ENCODE measurements at places on chromosomes 1 and 21.
A peak's percentile ranks its signal among the peaks of the same experiment; 100 is the strongest.

- no peak for DNase-seq
These were observed 12.5 kb downstream of the POLR3GL start for GRCh38 chr1:145977016-145977415.

DNA sequence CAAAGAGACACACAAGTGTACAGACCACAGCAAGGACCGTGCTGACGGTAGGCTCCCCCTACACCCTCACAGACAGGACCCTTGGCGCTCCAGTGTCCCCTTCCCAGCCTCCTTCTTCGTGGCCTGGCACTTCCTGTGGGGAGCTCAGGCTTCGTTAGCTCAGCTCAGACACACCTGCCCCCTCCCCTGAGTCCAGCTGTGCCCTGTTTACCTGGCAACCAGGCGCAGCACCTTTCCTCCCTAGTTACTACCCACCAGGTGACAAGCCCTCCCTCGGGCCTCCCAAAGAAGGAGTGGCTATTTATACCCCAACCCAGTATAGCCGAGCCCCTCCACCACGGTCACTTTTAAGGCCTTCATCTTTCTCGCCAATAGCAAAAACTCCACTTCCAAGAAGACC lies 4.7 kb downstream of the CELF3 start:
- no peak for DNase-seq

DNA sequence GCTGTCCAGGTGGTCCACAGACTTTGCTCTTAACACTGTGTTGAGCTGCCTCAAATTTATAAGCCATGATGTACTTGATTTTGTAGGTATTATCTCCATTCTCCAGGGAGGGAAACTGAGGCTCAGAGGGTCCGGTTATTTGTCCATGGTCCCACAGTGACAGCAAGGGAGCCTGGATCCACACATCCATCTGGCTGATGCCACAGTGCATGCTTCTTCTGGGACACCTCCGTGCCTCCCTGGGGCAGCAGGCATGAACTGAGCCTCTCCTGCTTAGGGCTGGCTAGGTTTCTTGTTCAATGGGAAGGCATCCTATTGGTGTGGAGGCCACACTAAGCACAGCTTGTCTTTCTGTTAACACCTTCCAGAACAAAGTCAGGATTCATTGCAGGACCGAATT lies 317.3 kb downstream of the AJAP1 start:
- DNase-seq, result no peak

- no peak for DNase-seq
These were observed 119.1 kb downstream of the TPTE start for GRCh38 chr21:10640446-10640845.

DNA sequence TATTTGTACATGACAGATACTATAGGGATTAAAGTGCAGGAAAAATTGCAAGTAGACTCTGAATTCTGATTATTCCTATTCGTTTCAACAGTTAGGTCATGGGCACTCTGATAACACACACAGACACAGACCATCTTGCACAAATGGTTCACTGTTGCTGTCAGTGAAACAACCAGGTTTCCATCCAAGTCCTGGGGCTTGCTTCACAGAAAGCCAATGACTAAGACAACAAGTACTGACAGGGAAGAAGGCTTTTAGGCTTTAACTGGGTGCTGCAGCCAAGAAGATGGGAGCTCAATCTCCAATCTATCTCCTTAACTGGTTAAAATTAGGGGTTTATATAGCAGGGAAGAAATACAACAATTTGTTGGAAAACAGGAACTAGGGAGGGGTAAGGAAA lies 57.6 kb downstream of the RIMS3 start:
- no peak for DNase-seq

DNA sequence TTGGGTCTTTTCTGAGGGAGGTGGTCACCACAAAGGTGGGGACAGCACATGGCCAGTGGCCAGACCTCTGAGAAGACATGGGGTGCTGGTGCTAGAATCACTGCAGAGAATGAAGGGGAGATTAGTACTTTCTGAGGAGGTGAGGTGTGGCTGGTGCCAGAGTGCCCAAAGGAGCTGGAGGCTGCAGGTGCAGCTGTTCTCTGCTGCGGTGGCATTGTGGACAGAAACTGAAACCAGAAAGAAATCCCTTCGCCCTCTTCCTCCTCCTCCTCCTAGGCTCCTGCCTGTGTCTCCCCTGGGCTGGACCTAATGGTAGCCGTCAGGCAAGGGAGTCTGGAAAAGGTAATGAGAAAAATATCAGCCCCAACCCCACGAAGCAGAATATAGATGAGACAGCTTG lies 261.7 kb downstream of the TM2D1 start:
- DNase-seq, result no peak

DNA sequence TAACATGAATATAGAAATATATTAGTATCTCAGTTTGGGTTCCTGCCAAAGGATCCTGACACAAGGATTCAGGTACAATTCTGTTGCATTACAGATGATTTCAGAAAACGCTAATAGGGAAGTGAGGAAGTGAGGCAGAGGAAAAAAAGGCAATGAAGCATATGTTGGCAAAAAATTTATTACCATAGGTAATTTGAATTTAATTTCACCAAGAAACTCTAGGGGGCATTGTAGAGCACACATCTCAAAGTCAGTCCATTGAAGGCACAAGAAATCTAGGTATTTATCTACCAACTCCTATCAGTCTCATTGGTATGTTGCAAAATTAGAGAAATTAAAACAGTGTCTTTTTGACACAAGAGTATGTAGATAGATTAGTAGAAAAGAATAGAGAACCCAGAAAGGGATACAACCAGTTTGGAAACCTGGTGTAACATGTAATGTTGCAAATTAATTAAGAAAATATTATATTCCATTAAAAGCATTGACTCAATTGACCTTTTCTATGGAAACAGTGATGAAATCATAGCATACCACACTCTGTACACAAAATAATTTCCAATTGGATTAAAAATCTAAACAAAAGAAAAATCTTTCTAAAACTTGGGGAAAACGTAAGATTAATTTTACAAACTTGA lies 104.9 kb upstream of the SNX7 start:
- no peak for DNase-seq

DNA sequence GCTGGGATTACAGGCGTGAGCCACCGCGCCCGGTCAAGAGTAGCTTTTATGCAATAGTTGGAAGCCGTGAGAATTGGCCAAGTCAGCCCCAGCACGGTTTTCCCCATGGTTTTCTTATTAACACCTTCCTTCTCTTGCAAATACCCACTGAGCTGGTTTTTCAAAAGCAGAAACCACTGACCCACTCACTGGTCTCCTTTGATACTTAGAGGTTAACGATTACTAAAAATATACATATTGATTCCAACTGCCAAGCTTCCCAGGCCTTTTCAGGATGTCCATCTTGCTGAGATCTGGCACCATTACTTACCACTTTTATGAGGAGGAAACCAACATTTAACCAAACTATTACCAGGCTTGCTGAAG lies 25.9 kb upstream of the TARDBP start:
- no peak for DNase-seq

GRCh38 chr21:42188663-42189062 lies 30.3 kb upstream of the ABCG1 start:
- no peak for DNase-seq

DNA sequence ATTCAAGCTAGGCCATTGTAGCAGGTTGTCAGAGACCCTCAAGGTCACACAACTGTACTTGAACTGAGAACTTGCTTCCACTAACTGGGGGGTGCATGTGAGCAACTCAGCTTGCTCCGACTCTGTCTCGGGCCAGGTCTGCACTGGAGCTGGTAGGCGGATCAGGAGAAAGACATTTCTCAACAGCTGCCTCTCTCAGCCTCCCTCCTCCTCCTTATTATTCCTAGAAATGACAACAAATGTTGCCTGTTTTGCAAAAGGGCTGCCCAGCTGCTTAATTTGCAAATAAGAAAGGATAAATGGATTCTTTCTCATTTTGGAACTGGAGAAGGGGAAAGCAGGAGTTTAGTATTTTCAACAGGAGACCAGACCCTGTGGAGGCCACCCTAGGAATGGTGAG lies 140.5 kb downstream of the RHOU start:
- DNase-seq, result peak; percentile 48

- DNase-seq, result peak; percentile 84
These were observed at the start of gene VWA1 for GRCh38 chr1:1435106-1435903. Gene VWA1, plus strand, starts transcription at chr1:1435690. Its CDS starts 59 bp downstream, at chr1:1435749.

GRCh38 chr1:42318601-42319000 lies 16.4 kb downstream of the FOXJ3 start:
- no peak for DNase-seq

- peak; percentile 50 for DNase-seq
These were observed 125.7 kb upstream of the GADD45A start for GRCh38 chr1:67559222-67559700.

- no peak for DNase-seq
These were observed 4.5 kb upstream of the SDE2 start for GRCh38 chr1:226003502-226004170.

GRCh38 chr1:5551274-5551975 lies 440.8 kb downstream of the NPHP4 start:
- DNase-seq, result no peak

DNA sequence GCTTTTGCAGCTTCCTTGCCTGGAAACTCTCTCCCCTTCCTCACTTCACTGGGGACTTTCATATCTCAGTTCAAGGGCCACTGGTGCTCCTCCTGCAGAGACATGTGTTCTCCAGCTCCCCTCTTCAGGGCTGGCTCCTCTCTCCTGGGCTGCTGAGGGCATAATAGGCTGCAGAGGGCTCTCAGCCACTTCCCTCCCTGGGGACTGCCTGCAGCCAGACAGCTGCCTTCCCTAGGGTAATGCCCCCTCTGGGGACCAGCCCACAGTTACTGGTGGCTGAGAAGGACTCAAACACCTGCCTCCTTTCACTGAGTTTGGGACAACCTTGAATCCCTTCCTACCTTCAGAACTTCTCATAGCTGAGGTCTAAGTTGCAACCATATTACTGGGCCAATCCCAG lies 104.8 kb upstream of the POU3F1 start:
- DNase-seq, result no peak

DNA sequence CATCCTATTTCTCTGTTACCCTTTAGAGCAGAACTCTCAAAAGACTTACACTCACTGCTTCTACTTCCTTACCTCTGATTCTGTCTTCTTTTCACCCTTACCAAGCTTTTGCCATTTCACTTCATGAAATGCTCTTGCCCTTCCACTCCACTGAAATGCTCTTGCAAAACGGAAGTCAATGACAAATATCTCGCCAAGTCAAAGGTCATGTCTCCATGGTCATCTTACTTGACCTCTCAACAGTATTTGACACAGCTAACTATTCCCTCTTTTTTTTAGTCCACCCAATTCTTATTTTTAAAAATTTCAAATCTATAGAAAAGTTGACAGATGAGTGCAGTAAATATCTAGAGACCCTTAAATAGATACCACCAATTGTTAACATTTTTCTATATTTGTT lies 107.7 kb downstream of the OLFML2B start:
- DNase-seq, result no peak

- no peak for DNase-seq
These were observed 8.1 kb upstream of the ADCY10 start for GRCh38 chr1:167922023-167922422.

DNA sequence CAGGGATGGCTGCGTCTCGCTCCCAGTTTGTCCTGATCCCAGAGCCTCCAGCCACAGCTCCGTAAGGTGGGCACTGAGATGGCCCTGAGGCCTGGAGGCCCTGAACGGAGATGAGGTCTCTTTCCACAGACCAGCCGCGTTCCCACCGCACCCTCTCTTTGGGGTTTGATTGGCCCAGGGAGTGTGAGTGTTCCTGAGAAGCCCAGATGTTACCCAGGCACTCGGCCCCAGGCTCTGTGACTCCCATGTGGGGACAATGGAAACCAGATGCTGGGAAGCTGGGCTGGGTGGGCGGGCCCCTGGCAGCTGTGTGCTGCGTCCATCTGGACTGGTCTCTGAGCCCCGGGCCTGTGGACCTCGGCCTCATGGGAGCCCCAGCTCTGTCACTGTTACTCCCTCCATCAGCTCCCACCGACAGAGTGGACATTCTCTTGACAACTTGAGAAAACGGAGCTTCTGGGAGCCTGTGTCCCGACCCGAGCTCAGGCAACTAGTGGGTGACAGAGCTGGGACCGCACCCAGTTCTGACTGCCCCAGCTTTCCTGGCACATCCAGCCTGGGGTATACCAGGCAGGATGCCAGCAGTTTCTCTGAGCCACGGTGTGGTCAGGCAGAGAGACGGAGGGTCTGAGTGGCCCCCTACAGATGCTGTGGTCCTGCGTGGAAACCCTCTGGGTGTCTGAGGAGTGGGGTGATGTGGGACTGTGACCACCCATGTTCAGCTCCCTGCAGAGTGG lies 9.8 kb upstream of the COL6A1 start:
- peak; percentile 87 for DNase-seq

- no peak for DNase-seq
These were observed 556 bp downstream of the WDR77 start for GRCh38 chr1:111448482-111448917.

- DNase-seq, result peak; percentile 44
These were observed 68.0 kb downstream of the LMX1A start for GRCh38 chr1:165288350-165289120.

DNA sequence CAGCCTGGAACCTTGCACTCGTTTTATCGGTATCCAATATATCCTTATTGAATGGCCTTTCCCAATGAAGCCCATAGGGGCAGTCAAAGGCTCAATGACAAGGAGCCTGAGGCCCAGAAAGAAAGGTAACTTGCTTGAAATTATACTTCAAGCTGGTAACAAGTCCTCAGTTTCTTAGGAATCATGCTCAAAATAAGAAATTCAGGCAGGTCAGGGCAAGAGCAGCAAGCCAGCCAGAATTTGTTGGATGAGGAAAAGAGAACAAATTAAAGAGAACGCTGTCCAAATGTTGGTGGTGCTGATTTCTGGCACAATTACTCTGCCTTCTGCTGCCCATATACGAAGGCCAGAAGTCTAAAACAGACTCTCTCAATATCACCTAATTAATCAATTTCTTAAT lies 77.6 kb downstream of the DDX20 start:
- DNase-seq, result no peak

- DNase-seq, result no peak
These were observed at the start of gene LCE3C for GRCh38 chr1:152599934-152600333. Gene LCE3C, plus strand, starts transcription at chr1:152600234. Its CDS starts 498 bp downstream, at chr1:152600732.

- no peak for DNase-seq
These were observed 49.4 kb downstream of the ILDR2 start for GRCh38 chr1:166925810-166926478.

- no peak for DNase-seq
These were observed 37.4 kb upstream of the NRDC start for GRCh38 chr1:51915951-51916350.

DNA sequence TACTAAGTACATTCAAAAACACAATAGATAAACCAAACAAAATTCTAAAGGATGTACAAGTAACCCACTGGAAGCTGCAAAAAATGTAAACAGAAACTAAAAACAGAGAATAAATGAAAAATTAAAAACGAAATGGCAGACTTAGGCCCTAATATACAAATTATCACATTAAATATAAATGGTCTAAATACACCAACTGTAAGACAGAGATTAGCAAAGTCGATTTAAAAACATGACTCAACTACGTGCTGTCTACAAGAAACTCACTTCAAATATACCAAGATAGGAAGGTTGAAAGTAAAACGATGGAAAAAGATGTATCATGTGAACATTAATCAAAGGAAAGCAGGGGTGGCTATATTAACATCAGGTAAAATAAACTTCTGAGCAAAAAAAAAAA lies 23.1 kb downstream of the SLC19A1 start:
- DNase-seq, result no peak
